Iris pigment epithelial cell (primary cell): ENCODE measurements at places on chromosomes 1 and 21.
A peak's percentile ranks its signal among the peaks of the same experiment; 100 is the strongest.

GRCh38 chr1:235999259-235999925, 65.5 kb downstream of the NID1 start:
- peak; percentile 99 for DNase-seq

- no peak for DNase-seq
Measured at GRCh38 chr1:201183209-201183608, 7.4 kb upstream of the IGFN1 start.

- DNase-seq = no peak
Measured at GRCh38 chr1:39761557-39762260, 9.4 kb downstream of the OXCT2 start.

DNA sequence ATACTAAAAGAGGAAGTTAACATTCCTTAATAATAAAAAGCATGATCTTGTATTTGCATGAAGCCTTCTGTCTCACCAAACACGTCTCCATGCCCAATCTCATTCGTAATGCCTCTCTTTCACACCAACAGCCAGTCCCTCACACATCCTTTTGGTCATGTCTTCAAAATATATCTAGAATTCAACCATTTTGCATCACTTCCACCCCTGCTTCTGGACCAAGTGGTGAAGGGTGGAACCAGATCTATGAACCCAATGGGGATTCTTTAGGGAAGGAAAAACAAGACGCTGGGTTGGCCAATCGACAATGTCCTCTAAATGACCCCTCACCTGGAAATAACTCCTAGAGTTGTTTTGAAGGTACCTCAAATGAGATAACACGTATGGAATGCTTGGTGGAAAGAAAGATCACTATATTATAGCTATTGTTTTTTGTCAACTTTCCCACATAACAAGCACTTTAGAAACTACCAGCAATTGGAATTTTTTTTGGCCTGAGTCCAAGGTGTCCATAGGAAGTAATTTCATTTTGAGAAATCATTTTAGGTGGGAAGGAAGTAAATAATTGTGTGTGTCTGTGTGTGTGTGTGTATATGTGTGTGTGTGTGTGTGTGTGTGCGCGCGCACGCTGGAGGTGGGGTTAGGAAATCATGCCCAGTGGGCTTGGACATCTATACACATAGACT, at the start of gene KCNA10:
TSS of gene KCNA10 (minus strand) at position 51 of the 686 bp plus-strand sequence. CDS start 388 bp downstream, outside the sequence.
- no peak for DNase-seq

GRCh38 chr1:194535369-194535768, 1349.0 kb upstream of the B3GALT2 start:
- no peak for DNase-seq

DNA sequence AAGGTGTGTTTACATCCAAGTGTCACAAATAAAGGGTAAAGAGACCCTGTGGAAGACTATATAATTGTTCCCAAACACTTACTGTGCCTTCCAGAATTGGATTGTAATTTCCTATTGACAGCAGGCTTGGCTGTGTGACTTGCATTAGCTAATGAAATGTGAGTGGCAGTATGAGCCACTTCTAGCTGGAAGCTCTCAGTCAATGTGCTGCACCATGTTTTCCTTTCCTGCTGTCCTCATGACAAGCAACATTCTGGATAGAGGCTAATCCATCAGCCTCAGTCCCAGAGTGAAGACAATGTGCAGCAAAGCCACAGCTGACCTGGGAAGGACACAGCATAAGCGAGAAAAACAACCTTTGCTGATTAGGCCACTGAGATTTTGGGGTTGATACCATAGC, 5.9 kb upstream of the FOXJ3 start:
- DNase-seq = no peak

DNA sequence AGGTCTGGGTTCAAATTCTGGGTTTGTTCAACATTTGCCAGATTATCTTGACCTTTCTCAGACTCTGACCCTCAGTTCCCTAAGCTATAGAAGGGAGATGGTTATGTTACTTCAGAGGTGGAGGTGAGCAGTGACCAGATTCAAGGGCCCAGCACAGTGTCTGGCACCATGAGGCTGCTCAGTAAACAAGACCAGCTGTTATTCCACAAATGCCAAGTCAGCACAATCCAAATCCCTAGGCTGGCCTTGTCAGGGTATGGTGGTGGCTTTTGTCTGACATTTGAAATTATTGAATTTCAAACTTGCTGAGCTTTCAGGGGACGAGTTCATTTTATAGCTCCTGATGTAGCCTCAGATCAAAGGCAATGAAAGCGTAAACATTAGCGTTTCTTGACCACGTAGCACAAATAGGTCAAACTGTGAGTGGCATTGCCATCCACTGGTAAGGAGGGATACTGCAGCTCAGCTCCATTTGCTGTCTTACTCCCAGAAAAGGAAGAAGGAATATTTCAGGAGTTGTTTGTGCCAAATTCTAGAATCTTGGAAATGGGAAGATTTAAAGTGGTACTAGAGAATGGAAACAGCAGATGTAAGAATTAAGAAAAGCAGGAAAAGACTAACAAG, 94.3 kb upstream of the EDN2 start:
- peak; percentile 52 for DNase-seq

- DNase-seq = no peak
Measured at GRCh38 chr1:42955311-42956063, 3.2 kb downstream of the SLC2A1 start.

DNA sequence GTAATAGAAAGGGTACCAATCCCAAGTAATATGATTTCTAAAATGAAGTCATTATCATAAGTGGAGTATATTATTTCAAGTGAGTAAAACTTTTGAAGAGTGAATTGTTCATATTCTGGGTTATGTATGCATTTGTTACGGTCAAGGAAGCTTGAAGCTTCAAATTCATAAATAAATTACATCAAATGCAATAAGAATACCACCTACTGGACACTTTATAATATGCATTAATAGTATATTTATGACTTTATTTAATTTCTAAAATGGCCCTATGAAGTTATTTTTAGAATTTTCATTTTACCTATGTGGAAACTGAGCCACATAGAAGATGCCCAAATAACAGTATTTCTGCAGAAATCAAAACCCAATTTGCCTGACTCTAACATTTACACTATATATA, 260.6 kb downstream of the SMYD3 start:
- DNase-seq = no peak

GRCh38 chr21:39196310-39196709, 13.1 kb upstream of the PSMG1 start:
- no peak for DNase-seq

DNA sequence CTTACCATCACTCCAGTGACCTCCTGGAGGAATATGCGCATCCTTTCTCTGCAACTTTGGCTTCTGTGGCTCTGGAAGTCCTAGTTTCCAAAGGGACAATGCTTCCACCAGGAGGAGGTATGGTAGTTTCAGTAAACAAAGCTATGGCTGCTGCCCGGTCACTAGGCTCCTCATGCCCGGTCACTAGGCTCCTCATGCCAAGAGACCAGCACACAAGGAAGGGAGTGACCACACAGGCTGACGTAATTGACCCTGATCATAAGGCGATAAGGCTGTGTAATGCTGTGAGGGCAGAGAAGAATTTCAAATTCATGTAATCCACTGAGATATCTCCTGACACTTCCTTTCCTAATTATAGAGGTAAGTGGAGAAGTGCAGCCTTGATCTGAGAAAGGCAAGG, 102.9 kb downstream of the DTL start:
- DNase-seq = no peak
